Mucosa of descending colon (tissue), 3 donors: ENCODE measurements at places on chromosomes 4 and X. TPM values are rescaled to one million over a fixed set of nuclear protein-coding genes. Genes with fewer than 3 reads are reported as not detected.

RNF4 gene
- 48.0 TPM for total RNA-seq

DCHS2 gene
- total RNA-seq, result 0.58 TPM

PPEF2 gene
- not detected for total RNA-seq

SMPX gene
- total RNA-seq, result 11.8 TPM

COX7B2 gene
- not detected for total RNA-seq

MAGEA9B gene
- total RNA-seq, result not detected

LDB2 gene
- 4.7 TPM for total RNA-seq

CCDC110 gene
- total RNA-seq, result 5.4 TPM

RS1 gene
- total RNA-seq, result not detected

SATL1 gene
- not detected for total RNA-seq

RPS6KA3 gene
- total RNA-seq, result 73.9 TPM

SMIM9 gene
- total RNA-seq, result not detected

PCDH7 gene
- 104 TPM for total RNA-seq

FAM9B gene
- not detected for total RNA-seq

ADH6 gene
- total RNA-seq, result 16.6 TPM

SLITRK2 gene
- total RNA-seq, result 0.09 TPM

ARHGAP4 gene
- 35.0 TPM for total RNA-seq

AGTR2 gene
- not detected for total RNA-seq

CHRDL1 gene
- 9.0 TPM for total RNA-seq

CHIC2 gene
- total RNA-seq, result 22.9 TPM

CXCL10 gene
- total RNA-seq, result 1.4 TPM

FDCSP gene
- not detected for total RNA-seq

IBSP gene
- total RNA-seq, result not detected

GUCY1B1 gene
- 1.9 TPM for total RNA-seq

NDUFB11 gene
- total RNA-seq, result 71.6 TPM

SSX1 gene
- total RNA-seq, result not detected

TMEM271 gene
- not detected for total RNA-seq

DIAPH2 gene
- 26.7 TPM for total RNA-seq

ASB12 gene
- total RNA-seq, result 0.39 TPM

BMX gene
- total RNA-seq, result 2.4 TPM

CD38 gene
- 6.2 TPM for total RNA-seq

PRSS12 gene
- 31.1 TPM for total RNA-seq

RP2 gene
- total RNA-seq, result 12.1 TPM

PFKFB1 gene
- total RNA-seq, result not detected

DRD5 gene
- not detected for total RNA-seq

LNX1 gene
- 24.3 TPM for total RNA-seq

PLAC8 gene
- 539 TPM for total RNA-seq

DMRTC1 gene
- not detected for total RNA-seq

UGT8 gene
- total RNA-seq, result 51.7 TPM
